Stimulated activated CD8-positive, alpha-beta memory T cell treated with anti-CD3 and anti-CD28 coated beads, Interleukin-12 subunit alpha, Interleukin-12 subunit beta, amount 100 ng/mL, for 4 hours (primary cell): ENCODE measurements at places on chromosomes 1 and 21.

- DNase-seq, result no peak
Measured at GRCh38 chr1:210217482-210217881, 15.1 kb upstream of the SERTAD4 start.

DNA sequence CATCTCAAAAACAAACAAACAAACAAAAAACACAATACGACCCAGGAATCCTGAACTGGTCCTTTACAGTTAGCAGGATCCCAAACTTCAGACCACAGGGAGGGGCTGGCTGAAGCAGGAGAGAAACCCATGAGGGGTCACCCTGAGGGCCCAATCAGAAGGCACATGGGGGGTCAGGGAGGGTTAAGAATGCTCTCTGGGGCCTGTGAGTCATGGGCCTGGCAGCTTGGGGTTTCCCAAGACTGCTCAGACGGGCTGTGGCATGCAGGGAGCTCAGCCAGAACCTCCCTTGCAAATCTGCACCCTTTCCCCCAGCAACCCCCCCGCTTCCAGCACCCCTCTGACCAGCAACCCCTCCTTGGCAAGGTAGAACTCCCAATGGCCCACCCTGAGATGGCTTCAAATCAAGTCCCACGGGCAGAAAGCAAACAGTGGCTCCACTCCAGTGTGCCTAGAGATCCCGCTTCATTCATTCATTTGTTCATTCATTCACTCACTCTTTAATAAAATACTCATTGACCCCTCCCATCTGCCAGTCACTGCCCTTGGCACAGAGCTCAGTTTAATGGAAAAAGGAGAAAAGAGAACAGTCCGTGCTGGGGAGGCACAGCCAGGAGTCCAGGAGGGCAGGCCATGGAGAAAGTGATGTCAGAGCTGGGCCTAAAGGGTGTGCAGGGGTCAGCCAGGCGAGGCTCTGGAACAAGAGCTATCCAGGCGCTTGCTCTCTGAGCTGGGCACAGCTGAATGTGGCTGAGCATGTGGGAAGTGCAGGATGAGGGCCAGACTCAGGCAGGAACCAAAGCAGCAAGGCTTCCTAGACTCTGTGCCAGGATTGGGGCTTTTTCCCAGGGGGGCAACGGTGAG lies 8.2 kb downstream of the UQCRHL start:
- DNase-seq, result no peak

DNA sequence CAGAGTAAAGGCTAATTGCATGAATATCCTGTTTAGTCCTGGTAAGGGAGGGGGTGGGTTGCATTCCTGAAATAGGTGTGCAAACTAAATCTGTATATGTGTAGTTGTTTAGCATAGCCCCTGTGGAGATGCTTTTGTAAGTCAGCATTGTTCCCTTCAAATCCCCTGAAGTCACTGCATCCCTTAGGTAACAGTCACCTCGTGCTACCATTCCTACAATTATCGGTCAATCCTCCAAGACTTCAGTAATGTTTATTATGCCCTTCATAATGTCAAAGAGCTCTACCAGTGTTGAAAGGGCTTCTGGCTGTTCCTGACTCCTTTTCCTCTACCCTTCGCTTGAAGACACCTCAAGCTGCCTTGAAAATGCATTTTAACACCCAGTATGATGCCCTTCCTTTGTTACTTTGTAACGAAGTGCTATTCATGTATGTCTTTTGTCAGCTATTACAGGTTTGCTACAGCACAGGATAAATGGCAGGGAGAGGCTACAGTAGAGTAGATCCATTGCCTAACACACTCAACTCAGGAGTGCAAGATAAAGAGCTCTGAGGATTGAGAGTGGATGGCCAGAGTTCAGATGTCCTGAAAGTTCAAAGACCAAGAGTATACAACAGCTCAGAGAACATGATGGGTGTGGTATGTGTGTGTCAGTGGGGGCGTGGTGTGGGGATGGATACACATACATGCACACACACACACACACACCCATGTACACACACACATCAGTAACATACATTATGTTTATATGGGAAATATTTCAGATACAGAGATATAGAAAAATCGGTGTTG lies 27.4 kb upstream of the FOXD3 start:
- no peak for DNase-seq

DNA sequence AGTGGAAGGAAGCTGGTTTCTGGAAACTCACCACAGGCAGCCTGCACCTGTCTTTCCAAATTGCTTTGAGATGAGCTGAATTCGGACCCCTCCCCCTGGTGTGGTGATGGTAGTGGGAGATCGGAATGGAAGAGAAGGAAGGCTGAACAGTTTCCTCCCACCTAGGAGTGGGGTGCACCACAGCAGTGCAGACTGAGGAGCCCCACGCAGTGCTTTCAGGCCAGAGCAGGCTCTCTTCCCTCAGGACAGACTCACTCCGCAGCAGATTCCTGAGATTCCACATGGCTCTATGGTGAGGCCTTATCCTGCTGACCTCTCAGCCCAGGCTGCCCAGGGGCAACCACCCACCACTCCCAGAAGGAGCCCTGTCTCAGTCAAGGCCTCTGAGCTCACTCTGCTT lies 80.9 kb downstream of the ATP1A1 start:
- no peak for DNase-seq

DNA sequence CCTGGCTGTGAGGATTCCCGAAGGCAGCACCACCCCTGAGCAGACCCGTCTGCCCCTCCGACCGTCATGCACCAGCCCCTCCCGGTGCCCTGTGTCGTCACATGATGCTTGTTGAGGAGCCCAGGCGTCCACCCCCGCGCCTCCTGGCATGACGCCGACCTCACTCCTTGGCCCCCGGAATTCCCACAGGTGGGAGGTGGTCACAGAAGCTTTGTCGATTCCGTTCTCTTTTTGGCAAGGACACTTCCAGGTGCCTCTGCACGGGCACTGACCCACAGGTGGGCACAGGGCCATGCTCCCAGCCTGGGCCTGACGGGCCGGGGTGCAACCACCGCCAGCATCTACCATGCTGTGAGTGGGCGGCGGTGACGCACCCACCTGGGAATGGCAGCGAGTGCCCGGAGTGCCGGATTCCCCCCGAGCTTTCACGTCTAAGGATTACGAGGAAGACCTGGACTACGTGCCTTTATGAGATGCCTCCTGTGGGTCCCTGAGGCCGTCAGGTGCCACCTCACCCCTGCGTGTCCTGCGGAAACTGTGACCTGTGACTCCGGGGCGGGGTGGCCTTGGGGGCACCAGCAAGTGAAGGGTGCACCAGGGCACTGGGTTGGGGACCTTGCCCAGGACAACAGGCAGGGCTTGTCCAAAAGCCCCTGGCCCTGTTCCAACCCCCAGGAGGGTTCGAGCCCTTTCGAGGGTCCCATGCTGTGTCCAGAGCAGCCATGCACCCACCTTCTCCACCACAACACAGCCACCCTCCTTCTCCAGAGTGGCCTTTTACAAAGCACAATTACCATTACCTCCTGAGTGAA lies 31.4 kb upstream of the COL6A1 start:
- no peak for DNase-seq
